HCEC 1CT (cell line): ENCODE measurements at places on chromosomes 16 and 17.

DNA sequence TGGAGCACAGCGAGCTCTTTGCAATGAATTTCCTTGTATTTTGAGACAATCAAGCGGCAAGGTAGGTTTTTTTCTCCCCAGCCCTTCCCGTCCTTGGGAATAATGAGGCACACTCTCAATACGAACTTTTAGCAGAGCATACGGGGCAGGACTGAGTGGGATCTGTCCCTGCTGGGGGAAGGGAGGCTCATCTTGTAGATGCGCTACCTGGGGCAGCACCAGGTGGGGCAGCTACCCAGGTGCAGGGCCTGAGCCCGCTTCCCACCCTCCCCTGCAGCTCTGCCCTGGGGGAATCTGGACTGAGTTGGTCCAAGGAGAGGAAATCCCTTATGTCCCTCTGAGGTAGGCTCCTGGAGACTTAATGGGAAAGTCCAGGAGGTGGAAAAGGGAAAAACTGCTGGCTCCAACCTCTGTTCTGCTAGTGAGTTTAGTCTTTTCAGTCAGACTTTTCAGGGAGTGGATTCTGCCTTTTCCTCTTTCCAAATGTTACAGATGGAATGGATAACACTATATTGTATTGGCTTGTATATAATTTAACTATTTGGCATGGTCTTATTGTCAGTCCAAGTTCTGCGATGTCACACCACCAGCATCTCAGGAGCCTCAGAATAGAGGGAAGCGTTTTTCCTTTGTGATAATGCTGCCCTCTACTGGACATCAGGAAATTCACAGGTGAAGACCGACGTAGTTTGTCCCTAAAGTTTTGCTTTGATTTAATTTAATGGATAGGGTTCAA is 9.6 kb upstream of the CES1 start:
- DNase-seq = peak; percentile 47

- DNase-seq = no peak
Measured at GRCh38 chr16:48215738-48216137, 28.4 kb upstream of the LONP2 start.

- peak; percentile 23 for DNase-seq
Measured at GRCh38 chr16:72554935-72555334, 383.0 kb upstream of the PMFBP1 start.

- DNase-seq = no peak
Measured at GRCh38 chr16:63185235-63185780, 1149.1 kb upstream of the CDH8 start.

DNA sequence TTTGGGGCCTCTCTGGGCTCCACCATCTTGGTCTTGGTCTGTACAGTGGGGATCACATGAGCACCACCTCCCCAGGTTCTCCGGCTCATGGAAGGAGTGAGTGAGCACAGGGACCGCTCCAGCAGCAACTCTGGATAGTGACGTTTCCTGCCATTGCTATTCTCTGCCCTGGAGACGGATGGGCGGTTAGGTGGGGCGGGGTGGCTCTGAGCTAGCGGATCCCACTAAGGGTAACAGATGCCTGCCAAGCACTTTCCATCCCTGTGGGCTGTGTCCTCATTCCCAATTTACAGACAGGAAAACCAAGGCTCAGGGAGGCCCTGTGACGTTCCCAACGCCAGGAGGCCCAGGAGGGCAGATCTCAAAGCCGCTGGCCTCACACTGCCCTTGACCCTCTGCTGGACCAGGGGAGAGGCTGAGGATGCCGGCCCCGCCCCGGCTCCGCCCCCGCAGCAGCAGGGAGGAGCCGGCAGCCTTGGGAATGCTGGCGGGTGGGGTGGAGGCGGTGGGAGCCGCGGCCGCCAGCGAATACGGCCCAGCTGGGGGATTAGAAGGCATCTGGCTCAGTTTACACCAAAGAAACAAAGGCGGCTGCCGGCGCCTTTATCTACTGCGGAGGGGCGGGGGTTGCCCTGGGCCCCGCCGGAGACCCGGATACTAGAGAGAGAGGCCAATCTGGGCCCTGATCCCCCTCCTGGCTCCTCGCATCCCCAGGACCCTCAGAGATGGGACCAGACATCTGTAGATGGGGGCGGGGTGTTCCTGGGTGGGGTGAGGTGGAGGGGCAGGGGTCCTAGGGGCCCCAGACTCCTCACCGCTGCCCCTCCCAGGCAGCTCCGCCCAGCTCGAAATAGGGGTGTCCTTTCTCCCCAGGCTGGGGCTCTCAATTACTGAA is 122.3 kb upstream of the CIBAR2 start:
- peak; percentile 82 for DNase-seq

DNA sequence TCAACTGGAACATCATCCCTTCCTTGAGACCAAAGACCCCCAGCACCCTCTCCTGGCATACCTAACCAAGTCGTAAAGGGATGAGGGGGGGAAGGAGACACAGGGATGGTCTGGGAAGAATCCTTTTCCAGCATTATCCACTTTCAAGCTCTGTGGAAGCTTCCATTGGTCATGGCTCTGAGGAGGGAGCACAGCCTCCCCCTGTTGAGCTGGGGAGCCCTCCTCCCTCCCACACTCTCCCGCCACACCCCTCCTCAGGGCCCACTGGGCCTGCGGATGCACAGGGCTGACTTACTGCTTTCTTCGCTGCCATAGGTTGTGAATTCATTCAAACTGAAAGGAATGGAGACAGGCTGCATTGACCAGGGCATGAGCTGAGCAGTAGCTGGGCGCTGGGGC is 12.4 kb downstream of the CSF3 start:
- no peak for DNase-seq

DNA sequence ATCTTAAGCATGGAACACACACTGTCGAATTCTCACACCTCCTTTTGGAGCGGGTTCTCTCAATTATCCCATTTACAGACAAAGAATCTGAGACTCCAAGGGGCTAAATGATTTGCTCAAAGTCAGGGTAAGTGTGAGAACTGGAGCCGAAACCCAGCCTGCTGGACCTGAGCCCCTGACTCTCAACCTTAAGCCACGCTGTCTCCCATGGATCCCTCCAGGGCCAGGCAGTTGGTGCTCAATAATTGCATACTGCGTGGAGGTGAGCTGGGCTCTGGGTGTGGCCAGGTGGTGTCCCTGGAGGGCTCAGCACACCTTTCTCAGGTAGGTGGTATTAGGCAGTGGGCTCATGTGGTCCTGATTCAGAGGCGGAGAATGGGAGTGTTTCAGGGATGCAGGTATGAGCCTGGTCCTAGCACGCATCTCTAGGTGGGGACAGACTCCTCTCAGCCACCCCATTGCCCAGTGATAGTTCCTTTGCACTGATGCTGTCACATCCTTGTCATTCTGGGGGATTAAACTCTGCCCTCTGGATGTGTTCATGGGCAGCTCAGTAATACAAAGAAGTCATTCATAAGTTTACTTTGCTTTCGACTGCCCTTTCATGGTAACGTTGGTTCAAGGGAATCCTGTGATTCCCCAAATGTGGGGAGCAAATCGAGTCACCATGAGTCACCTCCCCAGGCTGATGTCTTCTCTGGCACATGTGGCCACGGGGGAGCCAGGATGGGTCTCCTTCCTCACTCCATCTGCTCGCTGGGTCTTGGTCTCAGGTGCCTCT is 399.5 kb upstream of the TNRC6C start:
- DNase-seq = no peak

- DNase-seq = peak; percentile 93
Measured at GRCh38 chr16:87464691-87465300, 28.0 kb downstream of the ZCCHC14 start.

- DNase-seq = no peak
Measured at GRCh38 chr17:34443619-34444469, 80.8 kb upstream of the CCL1 start.

- DNase-seq = no peak
Measured at GRCh38 chr17:10200645-10201044, 2.2 kb upstream of the GAS7 start.
